Retinal pigment epithelial cell (primary cell): ENCODE measurements at places on chromosomes 11 and 22.

DNA sequence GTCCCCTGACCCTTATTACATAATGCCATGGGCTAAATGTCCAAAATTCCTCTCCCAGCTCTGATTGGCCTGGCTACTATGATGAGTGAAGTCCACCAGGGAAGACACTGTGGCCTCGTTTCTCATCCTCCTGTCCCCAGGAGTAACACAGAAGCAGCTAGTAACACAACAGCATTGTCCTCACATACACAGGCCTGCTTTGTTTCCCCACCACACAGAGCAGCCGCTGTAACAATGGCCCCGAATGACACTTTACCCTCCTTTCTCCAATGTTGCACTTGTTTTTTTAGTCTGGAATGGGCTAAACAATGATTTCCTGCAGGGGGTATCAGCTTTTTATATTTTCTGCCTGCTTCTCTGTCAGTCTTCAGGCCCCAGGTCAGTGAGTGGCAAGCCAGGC is at the start of gene PRR5L:
Gene PRR5L, plus strand, starts transcription at position 363 of the 400 bp plus-strand sequence. CDS start 104,834 bp downstream, outside the sequence.
- DNase-seq, result no peak

DNA sequence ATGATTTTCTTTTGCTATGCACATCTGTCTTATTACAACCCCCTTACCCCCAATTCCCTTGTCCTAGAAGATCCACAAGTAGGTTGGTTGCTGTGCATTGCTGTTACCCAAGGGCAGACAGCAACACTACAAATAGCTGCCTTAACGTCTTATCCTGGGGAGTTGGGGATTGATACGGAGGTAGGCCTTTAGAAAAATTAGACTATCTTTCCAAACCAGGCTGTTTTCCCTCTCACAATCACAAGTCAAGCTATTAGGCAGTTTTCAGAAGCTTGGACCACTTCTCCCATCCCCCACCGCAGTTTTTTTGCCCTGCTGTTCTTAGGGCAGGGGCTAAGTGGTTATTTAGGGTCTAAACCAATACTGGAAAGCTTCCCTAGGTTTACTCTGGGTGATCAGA is 2.8 kb upstream of the PHLDB1 start:
- no peak for DNase-seq

DNA sequence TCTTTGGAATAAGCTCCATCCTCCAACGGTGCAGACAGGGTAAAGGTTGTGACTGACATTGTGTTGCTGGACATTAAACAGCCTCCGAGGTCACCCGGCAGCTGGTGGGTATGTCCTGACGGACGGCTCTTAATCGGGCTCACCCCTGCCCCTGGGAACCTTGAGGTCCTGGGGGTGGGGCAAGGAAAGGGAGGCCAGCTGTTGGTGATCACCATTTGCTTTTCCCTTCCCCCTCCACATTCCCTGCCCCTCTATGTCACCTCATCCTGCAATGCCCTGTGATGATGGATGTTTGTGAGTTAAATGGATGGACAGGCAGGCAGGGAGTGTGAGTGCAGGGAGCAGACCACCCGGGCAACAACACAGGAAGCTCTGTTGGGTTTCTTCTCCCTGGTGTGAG is 26.3 kb downstream of the APLNR start:
- DNase-seq, result no peak

DNA sequence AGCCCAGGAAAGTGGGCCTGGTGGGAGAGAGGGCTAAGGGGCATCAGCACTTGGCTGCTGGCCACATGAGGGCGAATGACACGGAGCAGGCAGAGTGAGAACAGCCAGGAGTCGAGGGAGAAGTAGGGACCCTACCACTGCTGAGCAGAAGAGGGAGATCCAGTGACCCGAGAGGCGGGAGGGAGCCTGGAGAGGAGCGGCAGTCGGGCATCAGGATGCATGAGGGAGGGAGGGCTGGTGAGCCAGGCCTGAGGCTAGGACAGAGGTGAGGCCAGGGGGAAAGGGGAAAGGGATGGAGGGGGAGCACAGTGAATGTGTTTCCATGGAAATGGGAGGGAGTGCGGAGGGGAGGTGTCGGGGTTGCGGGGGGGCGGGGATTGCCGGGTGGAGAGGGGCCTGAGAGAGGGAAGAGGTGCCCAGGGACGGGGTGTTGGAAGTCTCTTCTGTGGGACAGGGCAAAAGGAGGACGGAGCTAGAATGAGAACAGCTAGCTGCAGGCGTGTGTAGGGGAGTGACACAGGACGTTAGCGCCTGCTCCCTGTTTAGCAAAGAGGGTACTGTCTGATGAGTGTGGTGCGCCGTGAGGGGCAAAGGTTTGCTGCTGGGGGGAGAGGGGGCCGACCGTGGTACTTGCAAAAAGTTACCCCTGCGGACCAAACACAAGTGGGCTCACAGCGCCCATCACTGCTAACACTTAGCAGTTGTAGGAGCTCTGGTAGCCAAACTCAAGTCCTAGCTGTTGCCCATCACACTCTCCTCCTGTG is 37.1 kb upstream of the WNT11 start:
- no peak for DNase-seq

DNA sequence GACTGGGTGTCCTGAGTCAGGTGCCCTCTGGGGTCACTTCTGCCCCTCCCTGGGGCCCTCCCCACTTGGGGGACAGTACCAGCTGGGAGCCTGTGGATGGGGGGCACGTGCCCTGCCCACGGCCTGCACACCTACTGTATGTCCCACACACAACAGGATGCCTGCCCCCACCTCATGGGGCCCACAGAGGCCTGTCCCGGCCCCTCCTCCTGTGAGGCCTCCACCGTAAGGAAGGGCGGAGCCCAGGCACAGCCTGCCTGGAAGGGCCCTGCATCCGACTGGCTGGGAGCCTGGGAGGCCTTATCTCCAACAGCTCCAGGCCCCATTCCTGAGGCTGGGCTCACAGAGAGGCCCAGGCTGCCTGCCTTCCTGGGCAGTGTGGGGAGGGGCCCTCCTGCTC is 47.8 kb downstream of the BRSK2 start:
- DNase-seq, result peak; percentile 4

DNA sequence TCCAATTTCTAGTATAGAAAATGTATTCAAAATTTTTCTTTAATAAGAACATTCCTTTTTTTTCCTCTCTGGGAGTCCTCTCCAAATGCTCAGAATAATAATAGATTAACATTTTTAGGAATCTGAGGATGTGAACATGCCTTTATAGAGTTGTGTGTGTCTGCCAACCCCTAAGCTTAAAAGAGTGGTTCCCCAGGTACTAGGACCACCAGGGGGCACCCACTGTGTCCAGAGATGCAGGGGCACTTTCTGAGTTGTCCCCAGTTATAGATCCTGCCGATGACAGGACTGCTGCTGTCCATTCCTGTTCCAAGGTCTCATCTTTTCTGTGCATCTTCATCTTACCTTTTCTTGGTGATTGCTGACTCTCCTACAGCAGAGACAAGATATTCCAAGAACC is 27.0 kb upstream of the MICAL2 start:
- no peak for DNase-seq

DNA sequence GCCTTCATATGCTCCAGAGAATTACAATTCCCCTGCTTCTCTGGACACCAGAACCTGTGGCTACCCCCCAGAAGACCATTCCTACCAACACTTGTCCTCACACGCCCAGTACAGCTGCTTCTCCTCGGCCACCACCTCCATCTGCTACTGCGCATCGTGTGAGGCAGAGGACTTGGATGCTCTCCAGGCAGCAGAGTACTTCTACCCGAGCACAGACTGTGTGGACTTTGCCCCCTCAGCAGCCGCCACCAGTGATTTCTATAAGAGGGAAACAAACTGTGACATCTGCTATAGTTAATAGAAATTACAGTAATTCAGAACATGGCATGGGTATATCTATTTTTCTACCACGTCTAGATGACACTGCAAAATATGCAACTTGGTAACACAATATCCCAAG is 9.8 kb downstream of the POU2AF3 start:
- no peak for DNase-seq

DNA sequence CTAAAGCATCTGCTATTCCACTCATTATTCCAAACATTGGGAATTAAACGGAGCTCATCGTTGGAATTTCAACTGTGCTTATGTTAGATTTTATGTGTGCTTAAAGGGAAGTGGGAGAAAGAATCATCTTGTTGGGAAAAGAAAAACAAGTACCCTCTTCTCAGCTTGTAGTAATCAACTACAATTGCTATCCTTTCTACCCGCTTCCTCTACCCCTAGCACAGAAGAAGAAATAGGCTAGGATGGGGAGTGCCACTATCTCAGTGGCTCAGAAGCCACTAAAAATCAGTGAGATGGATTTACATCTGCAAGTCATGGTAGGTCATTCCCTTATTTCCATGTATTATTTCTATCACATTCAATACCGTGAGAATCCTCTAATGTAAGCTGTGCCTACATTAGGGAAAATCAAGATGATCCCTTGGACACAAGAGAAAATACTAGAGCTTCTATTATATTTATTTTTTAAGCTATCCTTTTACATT is 97.9 kb upstream of the CD44 start:
- DNase-seq, result no peak

GRCh38 chr11:133660202-133660568 is 127.9 kb upstream of the OPCML start:
- DNase-seq, result no peak

DNA sequence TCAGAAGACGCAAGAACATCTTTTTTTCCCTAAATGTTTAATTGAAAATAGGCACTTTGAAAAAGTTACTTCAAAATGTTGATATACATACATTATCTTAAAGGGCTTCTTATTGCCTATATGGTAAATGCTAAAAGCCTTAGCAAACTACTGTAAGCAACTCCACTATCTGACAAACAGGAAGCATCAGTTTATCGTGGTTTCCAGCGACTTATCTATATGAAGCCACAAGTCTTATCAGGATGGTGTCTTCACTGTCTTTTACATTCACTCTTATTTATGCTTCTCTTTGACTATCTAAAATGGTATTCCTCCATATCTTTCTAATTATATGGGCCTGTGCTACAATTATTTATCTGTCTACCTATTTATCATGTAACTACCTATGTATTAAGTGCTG is 2091.9 kb downstream of the LRRC4C start:
- no peak for DNase-seq
